Renal cortical epithelial cell (primary cell): ENCODE measurements at places on chromosomes 4 and X. TPM values are rescaled to one million over a fixed set of nuclear protein-coding genes. Genes with fewer than 3 reads are reported as not detected.

GRCh38 chr4:11914406-11914805, 485.7 kb upstream of the HS3ST1 start:
- peak; percentile 2 for DNase-seq

DNA sequence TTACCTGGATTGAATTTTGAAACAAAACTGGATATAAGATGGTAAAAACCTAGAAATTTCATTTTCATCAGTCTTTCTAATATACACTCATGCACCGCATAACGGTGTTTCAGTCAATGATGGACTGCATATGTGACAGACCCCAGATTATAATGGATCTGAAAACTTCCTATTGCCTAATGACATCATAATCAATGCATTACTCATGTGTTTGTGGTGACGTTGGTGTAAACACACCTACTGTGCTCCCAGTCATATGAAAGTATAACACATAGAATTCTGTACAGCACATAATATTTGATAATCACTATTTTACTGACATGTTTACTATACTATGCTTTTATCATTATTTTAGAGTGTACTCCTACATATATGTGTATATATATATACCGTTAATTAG, 119.9 kb upstream of the AGA start:
- DNase-seq, result no peak

DNA sequence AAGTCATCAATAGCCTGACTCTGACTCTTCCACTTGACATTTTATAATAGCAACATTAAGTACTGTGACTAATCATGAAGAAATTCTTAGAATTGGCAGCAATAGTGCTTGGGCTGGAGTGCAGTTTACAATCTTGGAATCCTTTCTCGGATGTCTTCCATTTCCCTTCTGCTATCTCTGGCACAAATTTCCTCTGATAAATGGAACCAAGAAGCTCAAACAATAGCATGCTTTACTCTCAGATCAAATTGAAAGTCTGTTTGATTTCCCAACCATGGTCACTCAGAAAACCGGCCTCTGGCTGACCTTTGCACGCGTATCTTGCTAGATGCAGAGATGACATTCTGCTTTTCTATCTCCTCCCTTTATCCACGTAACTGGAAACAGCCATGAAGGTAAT, 99.0 kb upstream of the SPANXC start:
- peak; percentile 61 for DNase-seq

GRCh38 chr4:173056271-173056670, 112.3 kb upstream of the GALNT7 start:
- DNase-seq, result no peak

DNA sequence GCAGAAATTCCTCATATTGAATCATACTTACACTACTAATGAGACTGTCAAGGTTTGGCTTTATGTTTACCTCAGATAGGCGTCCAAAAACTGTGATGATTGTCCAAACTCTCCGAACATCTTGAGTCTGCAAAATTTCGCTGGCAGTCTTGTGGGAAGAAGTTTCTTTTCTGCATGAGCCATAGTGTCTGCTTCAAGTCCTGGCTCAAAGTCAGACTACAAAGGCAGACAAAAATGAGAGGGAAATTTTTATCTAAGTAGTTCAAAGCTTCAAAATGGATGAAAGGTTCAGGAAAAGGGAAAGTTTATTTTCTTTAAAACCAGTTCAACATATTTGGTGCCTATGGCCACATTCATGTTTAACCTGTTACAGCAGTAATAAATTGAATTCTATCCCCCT, 40.7 kb downstream of the PALLD start:
- no peak for DNase-seq

NFXL1 gene
- 6.8 and 17.3 TPM in 2 replicates for total RNA-seq

GRCh38 chr4:113564493-113564892, 197.0 kb downstream of the CAMK2D start:
- no peak for DNase-seq

- DNase-seq, result no peak
These were observed 21.1 kb upstream of the PRKG2 start for GRCh38 chr4:81235982-81236749.
